ENCODE measurements at places on chromosomes 4 and X.
A peak's percentile ranks its signal among the peaks of the same experiment; 100 is the strongest.

- DNase-seq, result peak; percentile 66
Measured at GRCh38 chr4:75555294-75556164, at the start of gene ODAPH. Gene ODAPH (plus strand): TSS chr4:75556066. CDS start chr4:75556083, 17 bp downstream.

DNA sequence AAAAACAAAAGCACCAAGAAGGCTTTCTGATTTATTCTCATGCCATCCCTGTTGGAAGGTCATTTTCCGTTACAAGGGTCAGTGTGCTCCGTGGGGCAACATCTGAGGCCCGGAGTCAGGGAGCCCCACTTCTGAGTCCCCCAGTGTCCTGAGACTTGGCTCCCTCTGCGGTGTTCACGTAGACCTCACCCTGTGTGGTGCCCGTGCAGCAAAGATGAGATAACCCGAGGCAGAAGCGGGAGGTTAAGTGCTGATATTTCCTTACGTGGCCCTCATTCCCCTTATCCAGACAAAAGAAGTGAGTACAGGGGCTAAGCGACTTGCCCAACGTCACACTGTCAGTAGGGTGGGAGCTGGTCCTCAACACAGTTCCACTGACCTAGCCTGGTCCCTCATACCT, 3.5 kb downstream of the JAKMIP1 start:
- no peak for DNase-seq

GRCh38 chrX:77742788-77743476, 43.1 kb downstream of the ATRX start:
- DNase-seq, result no peak

DNA sequence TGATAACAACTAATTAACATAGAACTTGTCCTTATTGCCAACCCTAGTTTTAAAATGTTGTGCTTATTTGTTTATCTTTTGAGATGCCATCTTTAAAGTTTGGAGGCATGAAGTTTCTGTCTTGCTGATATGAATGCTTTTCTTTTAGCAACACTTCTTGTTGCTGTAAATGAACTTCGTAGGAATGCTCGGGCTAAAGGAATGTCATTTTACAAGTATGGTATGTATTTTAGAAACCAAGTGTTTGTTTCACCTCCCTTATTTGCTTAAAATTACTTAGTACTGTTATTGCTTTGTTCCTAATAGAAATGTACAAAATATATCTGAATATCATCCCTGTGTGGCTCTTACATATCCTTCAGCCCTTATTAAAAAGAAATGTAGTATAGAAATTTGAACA, 76.1 kb downstream of the SLC30A9 start:
- no peak for DNase-seq

GRCh38 chr4:134906404-134907023, 704.9 kb upstream of the PABPC4L start:
- DNase-seq, result no peak

DNA sequence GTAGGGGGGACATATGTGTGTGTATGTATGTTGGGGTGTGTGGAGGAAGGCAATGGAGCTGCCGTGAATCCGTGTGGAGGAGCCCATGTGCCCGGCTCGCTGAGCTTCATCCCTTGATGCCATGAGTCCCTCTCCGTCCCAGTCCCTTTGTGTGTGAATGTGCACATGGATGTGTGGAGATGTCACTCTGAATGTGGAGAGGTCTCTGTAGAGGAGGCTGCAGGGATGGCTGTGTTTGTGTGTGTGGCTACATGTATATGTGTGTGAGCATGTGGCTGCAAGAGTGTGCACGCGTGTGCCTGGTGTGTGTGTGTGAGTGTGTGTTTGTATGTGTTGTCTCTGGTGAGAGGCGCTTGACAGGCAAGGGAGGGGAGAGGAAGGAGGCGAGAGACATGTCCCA, 1.3 kb downstream of the DLG3 start:
- no peak for DNase-seq

DNA sequence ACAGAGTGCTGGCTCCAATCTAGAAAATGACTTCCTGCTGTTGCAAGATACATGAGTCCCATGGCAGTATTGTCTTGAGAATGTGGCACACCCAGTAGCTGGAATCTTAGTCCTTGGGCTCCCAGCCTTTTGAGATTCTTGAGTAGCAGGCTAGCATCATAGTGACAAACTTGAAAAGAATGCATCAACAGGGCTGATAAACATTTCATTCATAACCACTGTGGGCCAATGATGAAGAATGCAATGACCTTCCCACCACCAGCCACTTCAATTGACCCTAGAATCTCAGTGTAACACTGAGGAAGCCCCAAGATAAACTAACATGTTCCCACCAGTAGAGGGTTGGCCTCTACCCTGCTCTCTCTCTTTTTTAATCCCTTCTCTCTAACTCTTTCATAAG, 329.3 kb downstream of the GBA3 start:
- no peak for DNase-seq

GRCh38 chr4:10728016-10728415, 43.4 kb upstream of the CLNK start:
- no peak for DNase-seq

DNA sequence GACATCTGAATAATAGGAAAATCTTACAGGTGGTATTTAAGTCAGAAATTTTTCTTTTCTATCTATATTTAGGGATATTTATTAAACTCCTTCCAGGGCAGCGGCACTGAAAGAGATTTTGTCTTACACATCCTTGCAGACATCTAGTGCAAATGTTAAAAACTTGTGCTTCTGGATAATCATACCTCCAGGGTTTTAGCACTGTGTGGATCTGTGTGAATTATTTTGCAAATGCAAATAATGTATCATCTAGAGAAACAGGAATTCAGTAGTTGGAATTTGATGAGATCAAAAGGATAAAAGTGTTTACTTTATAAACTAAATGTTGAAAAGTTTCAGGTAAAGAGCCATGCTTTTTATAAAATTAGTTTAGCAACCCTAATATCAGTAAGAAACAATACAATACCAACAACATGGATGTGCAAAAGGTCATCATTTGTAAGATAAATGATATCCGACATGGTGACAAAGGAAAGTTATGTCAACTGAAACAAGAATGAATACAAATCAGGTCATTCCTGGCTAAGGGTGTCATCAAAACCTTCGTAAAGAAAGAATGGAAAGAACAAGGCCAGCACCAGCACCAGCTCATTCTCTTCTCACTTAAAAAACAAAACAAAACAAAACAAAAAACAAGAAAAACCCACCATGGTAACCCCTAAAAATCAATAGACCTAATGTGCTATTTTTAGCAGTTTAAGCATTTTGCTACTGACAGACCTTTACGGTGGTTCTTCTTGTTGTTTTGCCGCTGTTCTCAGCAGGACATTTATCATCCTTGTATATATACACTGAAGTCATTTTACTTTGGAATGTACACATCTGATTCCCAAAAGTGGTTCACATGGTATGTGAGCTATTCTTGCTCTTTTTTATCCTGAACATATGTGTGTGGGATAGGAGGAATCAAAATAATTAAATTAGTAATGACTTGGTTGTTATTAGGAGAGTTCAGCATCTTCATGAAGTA, 219.7 kb upstream of the NDST3 start:
- DNase-seq, result no peak

DNA sequence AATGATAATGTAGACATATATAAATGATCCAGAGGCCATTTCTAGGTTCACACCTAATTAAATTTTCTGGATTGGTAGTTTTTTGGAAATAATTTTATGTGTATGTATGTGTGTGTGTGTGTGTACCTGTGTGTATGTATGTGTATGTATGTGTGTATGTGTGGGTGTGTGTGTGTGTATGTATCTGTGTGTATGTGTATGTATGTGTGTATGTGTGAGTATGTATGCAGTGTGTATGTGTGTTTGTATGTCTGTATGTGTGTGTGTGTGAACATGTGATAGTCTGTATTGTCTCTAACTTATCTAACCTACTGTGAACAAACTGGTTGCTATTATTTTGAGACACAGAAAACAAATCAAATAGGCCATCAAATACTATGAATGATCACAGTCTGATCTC, 152.6 kb downstream of the COL25A1 start:
- DNase-seq, result no peak

GRCh38 chr4:160184884-160185283, 1082.0 kb downstream of the RAPGEF2 start:
- DNase-seq, result no peak

GRCh38 chr4:124450851-124451250, 261.7 kb downstream of the ANKRD50 start:
- no peak for DNase-seq

- no peak for DNase-seq
Measured at GRCh38 chrX:20471483-20471882, 204.8 kb upstream of the RPS6KA3 start.

DNA sequence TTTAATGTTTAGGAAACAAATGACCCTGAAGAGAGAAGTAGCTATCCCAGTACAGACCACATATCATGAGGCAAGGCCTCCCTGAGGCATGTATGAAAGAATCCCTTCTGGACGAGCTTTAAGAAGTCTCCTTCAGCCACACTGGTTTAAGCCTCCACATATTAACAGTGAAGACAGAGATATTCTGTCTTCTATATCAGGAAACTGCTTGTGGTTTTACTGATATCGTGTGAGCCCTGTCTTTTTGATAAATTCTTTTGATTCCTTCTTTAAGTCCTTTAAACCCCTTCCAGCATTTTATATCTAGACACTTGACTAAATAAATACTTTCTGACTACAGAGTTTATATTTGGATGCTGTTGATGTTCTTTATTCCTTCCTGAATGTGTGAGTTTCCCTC, 45.9 kb upstream of the GPC4 start:
- no peak for DNase-seq

GRCh38 chr4:3770323-3771163, 4.4 kb downstream of the ADRA2C start:
- DNase-seq, result no peak

DNA sequence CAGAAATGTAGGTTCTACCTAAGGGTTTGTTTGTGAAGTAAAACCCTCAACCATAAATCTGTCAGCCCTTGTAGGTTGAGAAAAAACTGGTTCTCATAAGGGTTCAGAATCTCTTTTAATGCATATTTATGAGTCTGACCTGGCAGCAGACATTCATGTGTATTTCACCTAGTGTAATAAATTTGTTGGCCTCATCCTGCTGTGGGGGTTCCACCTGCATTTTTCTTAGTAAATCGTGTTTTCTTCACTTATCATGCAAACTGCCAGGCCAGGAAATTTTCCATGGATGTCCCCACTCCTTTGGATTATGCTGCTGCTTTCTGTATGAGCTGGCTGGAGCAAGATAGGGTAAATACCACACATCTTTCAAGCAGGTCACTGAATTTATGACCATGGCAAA, 42.4 kb downstream of the KLHL13 start:
- DNase-seq, result no peak

GRCh38 chr4:176680668-176681180, 112.0 kb downstream of the VEGFC start:
- no peak for DNase-seq

GRCh38 chrX:72268597-72269365, 8.3 kb downstream of the RPS4X start:
- no peak for DNase-seq

GRCh38 chr4:141814499-141814898, 178.1 kb downstream of the IL15 start:
- no peak for DNase-seq

DNA sequence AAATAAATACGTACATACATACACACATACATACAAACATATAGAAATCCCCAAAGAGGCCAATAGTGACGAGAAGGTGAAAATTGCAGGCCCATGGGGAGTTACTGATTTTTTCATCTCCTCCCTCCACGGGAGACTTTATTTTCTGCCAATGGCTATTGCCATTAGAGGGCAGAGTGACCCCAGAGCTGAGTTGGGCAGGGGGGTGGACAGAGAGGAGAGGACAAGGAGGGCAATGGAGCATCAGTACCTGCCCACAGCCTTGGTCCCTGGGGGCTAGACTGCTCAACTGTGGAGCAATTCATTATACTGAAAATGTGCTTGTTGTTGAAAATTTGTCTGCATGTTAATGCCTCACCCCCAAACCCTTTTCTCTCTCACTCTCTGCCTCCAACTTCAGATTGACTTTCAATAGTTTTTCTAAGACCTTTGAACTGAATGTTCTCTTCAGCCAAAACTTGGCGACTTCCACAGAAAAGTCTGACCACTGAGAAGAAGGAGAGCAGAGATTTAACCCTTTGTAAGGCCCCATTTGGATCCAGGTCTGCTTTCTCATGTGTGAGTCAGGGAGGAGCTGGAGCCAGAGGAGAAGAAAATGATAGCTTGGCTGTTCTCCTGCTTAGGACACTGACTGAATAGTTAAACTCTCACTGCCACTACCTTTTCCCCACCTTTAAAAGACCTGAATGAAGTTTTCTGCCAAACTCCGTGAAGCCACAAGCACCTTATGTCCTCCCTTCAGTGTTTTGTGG, 180.7 kb downstream of the AR start:
- no peak for DNase-seq

DNA sequence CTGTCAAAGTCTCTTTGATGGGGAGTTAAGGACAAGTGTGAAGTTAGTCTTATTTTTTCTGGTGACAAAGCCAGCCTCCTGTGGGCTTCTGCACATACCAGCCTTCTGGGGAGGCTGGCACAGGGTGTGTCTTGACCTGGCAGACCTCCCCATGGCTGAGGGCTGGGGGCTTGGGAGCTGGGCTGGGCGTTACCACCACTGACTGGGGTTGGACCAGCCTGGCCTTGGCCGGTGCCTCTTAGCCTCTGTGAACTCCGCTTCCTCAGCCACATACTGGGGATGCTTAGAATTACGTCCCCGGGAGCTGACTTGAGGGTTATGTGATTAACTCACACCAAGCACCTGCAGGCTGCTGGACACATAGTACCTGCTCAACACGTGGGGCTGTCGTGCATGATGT, 14.0 kb downstream of the SH3TC1 start:
- DNase-seq, result no peak

- no peak for DNase-seq
Measured at GRCh38 chrX:154592505-154592904, 7.6 kb downstream of the CTAG1A start.

DNA sequence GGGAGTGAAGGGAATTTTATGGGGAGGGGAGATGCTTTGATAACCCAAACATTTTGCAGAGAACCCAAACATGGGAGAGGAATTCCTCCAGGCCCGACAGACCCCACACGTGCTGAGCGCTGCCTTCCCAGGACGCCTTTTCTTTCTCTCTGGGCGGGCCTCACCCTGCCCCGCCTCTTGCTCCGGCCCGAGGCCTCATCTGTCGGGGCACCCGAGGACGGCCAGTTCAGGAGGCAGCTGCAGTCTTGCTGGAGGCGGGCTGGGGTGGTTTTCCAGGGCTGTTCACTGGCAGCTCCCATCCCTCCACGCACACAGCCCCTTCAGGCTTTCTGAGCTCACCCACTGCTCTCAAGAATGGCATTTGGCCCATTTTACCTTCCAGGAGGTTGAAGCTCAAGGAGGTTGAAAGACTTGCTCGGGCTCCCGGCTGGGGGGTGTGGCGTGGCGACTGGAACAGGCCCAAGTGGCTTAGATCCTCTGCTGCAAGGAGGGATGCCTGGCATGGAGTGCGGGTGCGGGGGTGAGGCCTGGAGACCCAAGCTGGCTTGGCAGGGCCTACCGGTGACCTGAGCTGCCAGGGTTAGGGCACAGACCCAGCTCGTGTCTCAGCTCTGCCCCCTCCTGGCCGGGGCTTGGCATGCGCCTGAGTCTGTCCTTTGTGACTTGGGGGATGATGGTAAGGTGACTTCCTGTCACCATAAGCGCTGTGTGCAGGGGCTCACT, 99.2 kb downstream of the PSAPL1 start:
- DNase-seq, result peak; percentile 78

- DNase-seq, result no peak
Measured at GRCh38 chrX:22662776-22663175, 337.0 kb upstream of the DDX53 start.
